ENCODE measurements at places on chromosomes 6 and 20.

DNA sequence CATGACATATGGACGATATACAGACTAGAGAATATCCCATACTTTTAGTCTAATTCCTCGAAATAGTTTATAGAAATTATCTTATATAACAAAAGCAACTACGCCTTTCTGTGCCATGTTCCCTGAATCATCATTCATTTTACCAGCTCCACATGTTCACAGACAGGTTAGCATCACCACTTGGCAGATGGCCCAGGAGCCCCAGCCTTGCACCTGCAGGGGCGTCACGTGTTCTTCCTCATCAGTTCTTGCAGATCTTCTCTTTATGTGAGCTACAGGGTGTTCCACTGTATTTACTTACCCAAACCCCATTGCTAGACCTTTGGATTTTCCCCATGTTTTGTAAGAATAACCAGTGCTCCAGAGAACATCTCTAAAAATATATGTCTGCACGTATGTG is 12.6 kb upstream of the BNIP5 start:
- peaks cover 2% of the 10 kb centered on the region for H3K27me3 ChIP-seq
- no peak overlapping the region for H3K27ac ChIP-seq
- H3K36me3 ChIP-seq = no peaks in the 10 kb centered on the region
- peaks cover 5% of the 10 kb centered on the region for H3K4me1 ChIP-seq
- no peak overlapping the region for H3K4me3 ChIP-seq

DNA sequence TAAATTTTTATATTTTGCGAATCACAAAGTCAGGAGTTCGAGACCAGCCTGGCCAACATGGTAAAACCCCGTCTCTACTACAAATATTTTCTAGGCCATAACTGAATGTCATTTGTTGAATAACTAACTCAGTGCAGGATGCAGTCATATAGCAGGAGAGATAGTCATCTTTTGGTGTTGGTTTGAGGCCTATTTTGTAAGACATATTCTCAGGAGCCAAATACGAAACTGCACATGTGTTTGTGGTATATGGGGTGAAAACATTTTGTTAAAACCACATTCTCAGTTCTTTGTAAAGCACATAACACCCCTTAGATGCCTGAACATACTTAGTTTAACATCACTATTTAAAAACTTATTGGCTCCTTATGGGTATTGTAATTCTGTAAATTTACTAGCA is 4.7 kb upstream of the ENPP5 start:
- H3K27me3 ChIP-seq = no peaks in the 10 kb centered on the region
- no peak overlapping the region for H3K4me3 ChIP-seq
- H3K4me1 ChIP-seq = peaks cover 3% of the 10 kb centered on the region
- H3K27ac ChIP-seq = no peak overlapping the region
- no peak for DNase-seq

- no peaks in the 10 kb centered on the region for H3K36me3 ChIP-seq
- peaks cover 26% of the 10 kb centered on the region for H3K4me1 ChIP-seq
- peak overlapping the region; percentile 14 for H3K27ac ChIP-seq
- H3K4me3 ChIP-seq = peak overlapping the region; percentile 37
- peaks cover 7% of the 10 kb centered on the region for H3K27me3 ChIP-seq
- no peak for DNase-seq
Measured at GRCh38 chr20:50338479-50339391, 148.1 kb downstream of the CEBPB start.

DNA sequence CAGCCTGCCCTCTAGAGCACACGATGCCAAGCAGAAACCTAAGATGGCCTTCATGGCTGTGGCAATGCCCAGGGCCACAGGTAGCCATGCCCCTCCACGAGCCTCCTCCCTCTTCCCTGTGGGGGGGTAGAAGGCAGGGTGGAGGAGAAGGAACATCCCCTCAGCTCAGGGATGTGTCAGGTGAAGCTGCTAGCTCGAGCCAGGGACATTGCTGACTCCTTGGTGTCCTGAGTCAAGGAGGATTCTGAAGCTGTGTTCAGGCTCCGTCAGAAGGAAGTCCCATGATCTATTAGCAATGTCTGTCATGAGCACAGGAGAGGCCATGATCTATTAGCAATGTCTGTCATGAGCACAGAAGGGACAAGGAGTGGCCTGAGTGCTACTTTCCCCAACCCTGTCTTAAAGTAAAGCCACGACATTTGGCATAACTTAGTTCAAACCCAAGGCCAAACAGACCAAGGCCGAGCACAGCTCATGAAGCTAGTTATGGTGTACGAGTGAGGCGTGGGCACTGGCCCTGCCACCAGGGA is 87.8 kb downstream of the BMP7 start:
- H3K36me3 ChIP-seq = no peaks in the 10 kb centered on the region
- no peak overlapping the region for H3K27ac ChIP-seq
- DNase-seq = no peak
- peaks cover 8% of the 10 kb centered on the region for H3K27me3 ChIP-seq
- no peaks in the 10 kb centered on the region for H3K4me1 ChIP-seq

DNA sequence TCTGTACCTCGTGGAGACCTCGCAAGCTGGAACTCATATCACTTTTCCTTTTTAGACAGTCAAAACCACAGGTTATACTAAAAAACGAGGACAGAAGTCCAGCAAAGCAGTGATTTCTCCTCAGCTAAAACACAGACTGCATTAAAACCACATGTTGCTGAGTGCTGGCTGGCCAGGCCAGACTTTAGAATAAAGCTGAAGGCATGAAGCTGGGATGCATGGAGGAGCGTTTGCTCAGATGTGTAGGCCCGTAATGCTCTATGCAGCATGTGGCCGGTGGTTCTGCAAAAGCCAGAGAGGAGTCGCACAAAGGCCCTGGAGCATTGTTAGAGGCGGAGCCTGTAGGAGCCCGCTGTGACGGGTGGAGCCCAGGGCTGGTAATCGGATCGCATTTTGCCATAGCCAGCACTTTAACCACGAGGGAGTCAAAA is 83.6 kb downstream of the SMOC2 start:
- H3K4me3 ChIP-seq = no peak overlapping the region
- no peak for DNase-seq
- H3K27me3 ChIP-seq = peaks cover 7% of the 10 kb centered on the region
- no peaks in the 10 kb centered on the region for H3K36me3 ChIP-seq
- no peak overlapping the region for H3K27ac ChIP-seq
- H3K4me1 ChIP-seq = no peaks in the 10 kb centered on the region

- H3K27me3 ChIP-seq = peaks cover 9% of the 10 kb centered on the region
- no peaks in the 10 kb centered on the region for H3K4me1 ChIP-seq
- no peaks in the 10 kb centered on the region for H3K36me3 ChIP-seq
Measured at GRCh38 chr6:72080260-72080941, 194.1 kb downstream of the RIMS1 start.

DNA sequence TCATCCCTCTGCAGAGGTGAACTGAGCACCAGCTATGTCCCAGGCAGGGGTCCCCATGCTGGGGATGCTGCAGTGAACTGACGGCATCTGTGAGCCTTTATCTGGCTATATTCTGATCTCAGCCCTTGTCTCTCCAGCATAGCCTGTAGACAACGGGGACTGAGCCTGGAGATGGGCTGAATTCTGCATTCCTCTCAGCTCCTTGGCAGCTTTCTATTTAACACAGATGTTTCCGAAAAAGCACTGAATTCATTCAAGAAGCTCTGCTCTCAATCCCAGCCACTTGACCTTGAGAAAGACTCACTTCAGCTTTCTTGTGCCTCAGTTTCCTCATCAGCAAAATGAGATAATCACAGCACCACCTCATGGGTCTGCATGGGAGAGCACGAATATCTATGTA is 204.4 kb upstream of the PMEPA1 start:
- DNase-seq = no peak
- no peak overlapping the region for H3K4me3 ChIP-seq
- H3K4me1 ChIP-seq = no peaks in the 10 kb centered on the region
- H3K27ac ChIP-seq = no peak overlapping the region

- peaks cover 18% of the 10 kb centered on the region for H3K4me1 ChIP-seq
- H3K36me3 ChIP-seq = no peaks in the 10 kb centered on the region
- H3K27me3 ChIP-seq = peaks cover 2% of the 10 kb centered on the region
- H3K4me3 ChIP-seq = no peak overlapping the region
Measured at GRCh38 chr20:18001131-18001921, 32.5 kb downstream of the MGME1 start.
